ENCODE measurements at places on chromosomes 4 and X.
A peak's percentile ranks its signal among the peaks of the same experiment; 100 is the strongest.

- peak; percentile 12 for DNase-seq
Measured at GRCh38 chrX:17655211-17656034, 81.9 kb upstream of the SCML1 start.

GRCh38 chrX:70553516-70553915, 108.9 kb downstream of the DLG3 start:
- no peak for DNase-seq

DNA sequence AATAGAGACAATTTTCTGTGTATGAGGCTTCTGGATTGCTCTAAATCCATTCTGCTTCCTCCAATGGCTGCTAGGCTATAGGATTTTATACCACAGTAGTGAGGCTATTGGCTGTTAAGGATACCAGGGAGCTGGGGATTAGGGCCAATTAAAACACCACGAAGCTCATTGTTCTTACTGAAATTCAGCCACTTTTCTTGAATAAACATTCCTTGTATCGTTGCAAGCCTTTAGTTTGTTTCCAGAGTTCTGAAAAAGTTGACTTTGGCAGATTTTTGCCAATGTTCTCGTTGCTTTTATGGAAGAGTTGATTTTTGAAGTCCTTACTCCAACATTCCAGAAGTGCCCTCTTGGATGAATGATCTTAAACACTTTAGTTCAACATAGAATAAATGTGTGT, 238.4 kb upstream of the TEX13A start:
- no peak for DNase-seq

GRCh38 chr4:10007436-10007740, 13.9 kb downstream of the SLC2A9 start:
- DNase-seq, result no peak
